ENCODE measurements at places on chromosomes 5 and 9.

DNA sequence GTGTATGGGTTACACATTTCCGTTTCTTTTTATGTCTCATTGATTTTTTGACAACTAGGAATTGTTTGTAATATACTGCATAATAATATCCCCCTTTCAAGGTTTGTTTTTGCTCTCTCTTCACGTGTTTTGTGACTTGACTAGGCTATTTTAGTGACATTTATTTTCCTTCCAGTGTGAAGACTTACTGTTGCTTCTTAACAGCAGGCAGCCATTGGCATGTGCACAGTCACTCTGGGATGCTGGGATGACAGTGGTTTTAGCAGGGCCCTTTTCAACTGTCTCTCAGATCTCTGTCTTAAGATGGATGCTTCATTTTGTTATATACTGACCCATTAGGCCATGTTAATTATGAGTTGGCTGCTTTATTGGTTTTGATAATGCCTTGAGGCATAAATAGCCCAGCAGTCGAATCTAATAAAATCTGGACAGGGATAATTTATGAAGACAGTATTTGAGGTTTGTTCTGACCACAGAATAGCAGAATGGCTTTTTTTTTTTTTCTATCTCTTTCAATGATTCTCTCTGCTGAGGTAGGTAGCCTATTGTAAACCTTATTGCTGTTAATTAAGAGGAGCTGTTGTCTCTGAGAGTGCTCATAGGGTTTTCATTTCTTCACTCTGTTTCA, 536.0 kb downstream of the GABRG2 start:
- no peak for DNase-seq

GRCh38 chr5:168234133-168234532, 57.3 kb upstream of the WWC1 start:
- no peak for DNase-seq

DNA sequence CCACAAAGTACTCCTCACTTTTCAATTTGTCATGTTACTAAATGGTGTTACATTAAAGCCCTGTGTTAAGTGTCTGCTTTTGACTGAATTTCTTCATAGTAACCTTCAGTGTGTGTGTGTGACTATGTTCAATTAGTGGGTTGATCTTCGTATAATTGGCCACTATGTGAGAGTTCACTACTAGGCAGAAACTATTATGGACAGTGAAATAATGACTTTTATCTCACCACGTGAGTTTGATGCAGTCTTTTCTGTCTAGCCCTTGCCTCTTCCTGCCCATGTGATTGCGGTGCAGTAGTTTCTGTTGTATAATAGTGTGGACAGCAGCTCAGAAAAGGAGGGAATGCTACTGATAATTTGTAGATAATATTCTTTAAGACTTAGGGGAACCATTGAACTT, 1.8 kb upstream of the MAML1 start:
- DNase-seq: no peak

GRCh38 chr9:115144706-115145105, 26.7 kb upstream of the TNC start:
- no peak for DNase-seq

DNA sequence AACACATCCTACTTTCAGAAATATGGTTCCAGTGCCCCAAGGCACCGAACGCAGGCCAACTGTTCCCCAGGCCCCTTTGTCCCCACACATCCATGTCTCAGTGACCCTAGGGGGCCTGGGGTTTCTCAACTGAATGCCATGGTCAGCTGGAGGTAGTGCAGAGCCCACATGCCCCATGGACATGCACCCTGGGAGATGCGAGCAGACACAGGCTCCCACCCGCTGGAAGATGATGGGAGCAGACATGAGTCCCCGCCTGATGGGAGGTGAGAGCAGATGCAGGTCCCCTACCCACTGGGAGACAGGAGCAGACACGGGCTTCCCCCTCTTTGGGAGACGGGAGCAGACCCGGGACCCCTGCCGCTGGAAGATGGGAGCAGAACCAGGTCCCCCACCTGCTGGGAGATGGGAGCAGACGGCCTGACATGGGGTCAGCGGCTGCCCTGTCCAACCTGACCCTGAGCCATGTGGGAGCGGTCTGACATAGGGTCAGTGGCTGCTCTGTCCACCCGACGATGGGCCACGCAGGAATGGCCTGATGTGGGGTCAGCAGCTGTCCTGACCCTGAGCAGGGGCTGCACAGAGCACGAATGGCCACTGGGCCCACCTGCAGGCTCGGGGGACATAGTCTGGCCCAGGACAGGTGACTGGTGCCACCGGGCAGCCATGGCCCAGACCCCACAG, 18.4 kb downstream of the ZDHHC11B start:
- peak; percentile 47 for DNase-seq

- no peak for DNase-seq
These were observed 17.1 kb downstream of the C9orf43 start for GRCh38 chr9:113427629-113428028.

GRCh38 chr5:152256580-152256979, 148.5 kb downstream of the NMUR2 start:
- DNase-seq: no peak

GRCh38 chr9:134424818-134425217, 98.6 kb downstream of the RXRA start:
- peak; percentile 76 for DNase-seq

DNA sequence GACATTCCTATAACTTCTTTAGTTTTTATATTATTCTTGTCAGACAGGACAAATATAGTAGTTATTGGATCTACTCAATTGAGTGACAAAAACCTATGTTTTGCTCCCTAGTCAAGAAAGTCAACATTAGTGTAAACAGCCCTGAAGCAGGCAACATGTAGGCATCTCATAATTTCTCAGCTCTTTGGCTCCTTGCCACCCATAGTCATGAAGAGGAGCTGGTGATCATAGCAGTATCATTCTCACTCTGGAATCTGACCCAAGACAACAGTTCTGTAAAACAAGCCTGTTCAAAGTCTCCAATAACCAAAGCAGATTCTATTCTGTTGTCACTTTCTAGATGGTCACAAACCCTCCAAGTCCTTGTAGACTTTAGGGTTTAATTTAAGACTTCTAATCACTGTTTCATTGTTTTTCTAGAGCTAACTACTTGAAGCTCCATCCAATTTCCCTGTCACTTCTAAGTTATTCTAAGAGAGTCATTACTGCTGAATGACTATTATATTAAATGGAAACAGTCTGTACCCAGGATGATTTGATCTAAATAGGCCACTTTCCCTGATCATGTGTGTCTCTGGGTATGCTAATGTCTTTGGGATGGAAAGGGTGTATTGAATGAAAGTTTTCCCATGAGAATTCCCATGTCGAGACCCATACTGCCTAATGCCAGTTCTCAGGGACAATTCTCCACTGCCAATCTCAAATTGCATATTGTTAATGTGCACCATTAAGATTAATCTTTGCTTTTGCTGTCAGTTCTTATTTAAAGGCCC, 533.3 kb downstream of the ACTL7B start:
- DNase-seq: no peak

DNA sequence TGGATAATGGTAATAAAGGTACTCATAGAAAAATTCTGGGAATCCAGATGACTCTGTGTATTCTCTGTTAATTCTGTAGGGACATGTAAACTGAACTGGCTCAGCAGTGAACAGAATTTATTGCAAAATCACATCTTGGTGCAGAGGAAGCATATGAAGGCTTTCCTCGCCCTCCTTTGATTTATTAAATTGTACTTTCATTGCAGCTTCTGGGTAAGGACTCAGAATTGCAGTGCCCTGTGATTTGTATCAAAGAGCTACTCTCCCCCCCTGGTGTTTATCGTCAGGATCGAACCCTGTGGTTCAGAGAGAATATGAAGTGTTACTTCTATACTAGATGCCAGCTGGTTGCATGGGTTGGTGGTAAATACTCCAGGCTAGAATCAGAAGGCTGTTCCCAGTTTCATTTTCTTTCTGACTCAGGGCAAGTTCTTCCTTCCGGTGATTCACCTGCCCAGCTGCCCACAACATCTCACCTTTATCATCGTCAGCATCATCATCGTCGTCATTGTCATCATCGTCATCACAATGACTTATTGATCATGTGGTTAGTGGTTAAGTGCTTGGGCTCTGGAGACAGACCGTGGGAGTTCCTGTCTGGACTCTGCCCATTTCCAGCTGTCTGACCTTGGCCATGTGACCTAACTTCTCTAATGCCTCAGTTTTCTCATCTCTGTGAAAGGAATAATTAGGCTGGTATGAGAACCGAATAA, 238.8 kb downstream of the ARHGAP26 start:
- DNase-seq: no peak

GRCh38 chr5:16542236-16542635, 74.6 kb downstream of the RETREG1 start:
- DNase-seq: no peak

DNA sequence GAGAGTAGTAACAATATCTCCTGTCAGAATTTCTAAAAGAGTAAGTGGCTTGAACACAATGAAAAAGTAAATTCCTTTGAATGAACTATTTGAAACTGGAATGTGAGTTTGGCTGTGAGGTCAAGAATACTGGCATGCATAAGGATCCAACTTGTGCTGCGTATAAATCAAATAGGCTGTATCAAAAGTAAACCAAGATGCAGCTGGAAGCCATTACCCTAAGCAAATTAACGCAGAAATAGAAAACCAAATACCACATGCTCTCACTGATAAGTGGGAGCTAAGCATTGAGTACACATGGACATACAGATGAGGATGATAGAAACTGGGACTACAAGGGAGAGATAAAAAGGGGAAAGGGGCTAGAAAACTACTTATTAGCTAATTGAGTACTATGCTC, 24.0 kb upstream of the SRFBP1 start:
- DNase-seq: no peak

- DNase-seq: no peak
These were observed 752.1 kb downstream of the DTWD2 start for GRCh38 chr5:118236108-118236849.

All from H7 (cell line).